ENCODE measurements at places on chromosomes 1 and 21.

DNA sequence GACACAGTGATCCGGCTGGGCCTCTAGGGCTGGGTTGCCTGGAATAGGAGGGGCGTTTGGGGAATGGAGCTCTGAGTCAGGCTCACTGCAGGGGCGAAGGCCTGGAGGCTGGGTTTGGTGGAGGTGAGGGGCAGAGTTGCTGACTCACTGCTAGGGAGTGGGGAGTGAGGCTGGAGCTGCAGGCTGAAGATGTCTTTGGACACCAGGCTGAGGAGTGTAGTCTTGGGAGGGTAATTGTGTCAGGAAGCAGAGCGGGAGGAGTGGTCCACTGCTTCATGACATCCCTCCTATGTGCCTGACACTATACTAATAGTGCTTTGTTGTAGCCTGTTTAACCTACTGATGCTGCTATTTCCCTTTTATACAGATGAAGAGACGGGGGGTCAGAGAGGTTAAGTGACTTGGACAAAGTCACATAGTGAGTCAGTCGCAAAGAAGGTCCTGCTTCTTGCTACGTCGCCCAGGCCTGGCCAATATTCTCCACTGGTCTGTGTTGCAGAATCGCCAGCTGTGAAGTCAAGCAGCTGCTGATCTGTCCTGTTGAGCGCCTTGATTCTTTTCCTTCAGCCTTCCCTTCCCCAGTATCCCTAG is 13.6 kb downstream of the ACTL8 start:
- peak; percentile 81 for DNase-seq

GRCh38 chr1:63662056-63662836 is 69.0 kb downstream of the PGM1 start:
- peak; percentile 73 for DNase-seq

- no peak for DNase-seq
Observed at GRCh38 chr21:37688952-37689659, 227.2 kb downstream of the KCNJ6 start.

GRCh38 chr1:212188599-212189351 is 96.4 kb upstream of the PPP2R5A start:
- DNase-seq: no peak

DNA sequence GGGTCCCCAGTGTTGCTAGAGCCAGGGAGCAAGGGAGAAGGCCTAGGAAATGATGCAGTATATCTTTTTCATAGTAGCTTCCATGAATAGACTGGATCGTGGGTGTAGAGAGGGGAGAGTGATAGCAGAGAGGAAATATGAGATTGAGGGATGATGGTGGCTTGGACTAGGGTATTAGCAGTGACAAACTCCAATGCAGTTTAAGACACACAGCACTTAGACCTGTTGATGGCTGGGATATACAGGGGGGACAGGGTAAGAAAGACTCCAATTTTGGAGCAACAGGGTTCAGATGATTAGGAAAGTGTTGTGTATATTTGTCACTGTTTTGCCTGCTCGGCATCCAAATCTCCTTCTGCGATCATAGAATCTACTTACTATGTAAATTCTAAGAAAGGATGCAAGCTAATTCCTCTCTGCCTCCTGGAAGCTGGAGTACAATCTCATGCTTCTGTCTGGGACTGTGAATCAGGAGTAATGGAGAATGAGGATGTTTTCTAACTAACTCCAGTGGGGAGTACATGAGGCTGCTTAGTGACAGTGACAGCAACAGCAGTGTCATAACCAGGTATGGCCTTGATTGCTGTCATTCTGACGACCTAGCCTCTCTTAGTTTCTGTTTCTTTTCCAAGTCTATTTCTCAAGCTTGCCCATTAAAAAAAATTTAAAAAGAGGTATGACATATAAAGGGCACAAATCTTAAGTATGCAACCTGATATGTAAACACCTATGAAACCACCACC is 47.5 kb downstream of the SYDE2 start:
- no peak for DNase-seq

Data from choroid plexus epithelial cell (primary cell).